Effector CD8-positive, alpha-beta T cell (primary cell): ENCODE measurements at places on chromosomes 7 and 10.

DNA sequence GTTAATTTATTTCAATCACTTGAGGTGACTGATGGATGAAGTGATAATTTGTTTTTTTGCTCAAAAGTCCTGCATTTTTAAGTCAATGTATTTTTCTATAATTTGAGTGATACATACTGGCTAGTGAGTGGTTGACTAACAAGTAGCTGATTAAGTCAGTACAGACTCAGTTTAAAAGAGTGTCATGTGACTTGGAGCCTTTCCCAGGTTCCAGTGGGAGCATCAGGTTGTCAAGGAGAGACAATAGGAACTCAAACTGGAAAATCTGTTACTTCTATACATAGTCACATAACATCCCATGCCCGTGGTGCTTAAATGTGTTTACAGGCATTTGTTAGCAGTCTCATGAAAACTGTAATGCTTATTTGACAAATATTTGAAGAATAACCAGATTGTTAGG is 154.7 kb downstream of the ANK3 start:
- no peak for DNase-seq

DNA sequence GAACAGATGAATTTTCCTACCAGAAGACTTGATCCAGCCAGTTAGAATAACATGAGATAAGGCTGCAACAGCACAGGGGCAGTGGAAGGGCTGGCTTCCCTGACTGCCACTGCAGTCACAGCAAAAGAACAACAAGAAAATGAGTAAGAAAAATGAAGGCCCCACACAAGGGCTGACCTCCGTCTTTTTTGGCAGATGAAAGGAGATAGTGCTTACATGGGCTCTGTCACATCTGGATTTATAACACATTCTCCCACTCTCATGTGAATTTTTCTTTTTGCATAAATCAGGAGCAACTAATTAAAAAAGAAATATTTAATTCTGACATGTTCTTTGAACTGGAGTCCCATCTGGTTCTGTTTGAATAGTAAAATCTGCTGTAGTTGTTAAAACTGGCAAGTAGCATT is 99.6 kb downstream of the NRP1 start:
- no peak for DNase-seq

GRCh38 chr7:157077986-157078644 is 60.6 kb upstream of the UBE3C start:
- no peak for DNase-seq

DNA sequence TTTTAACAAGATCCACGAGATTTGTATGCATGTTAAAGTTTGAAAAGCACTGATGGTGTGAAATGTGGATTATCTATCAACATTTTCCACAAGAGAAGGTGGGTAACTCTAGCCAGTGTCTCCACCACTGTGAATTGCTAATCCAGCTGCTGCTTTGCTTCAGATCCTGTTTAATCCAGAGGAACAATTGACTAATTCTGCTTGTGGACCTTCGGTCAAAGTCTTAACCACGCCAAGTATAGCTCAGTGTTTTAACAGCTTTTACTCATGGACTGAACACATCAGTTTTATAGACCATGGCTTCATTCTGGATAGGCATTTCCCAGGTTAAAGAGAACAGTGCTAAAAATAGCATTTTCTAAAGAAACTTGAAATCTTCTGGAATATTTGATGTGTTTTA is 23.5 kb downstream of the ADK start:
- DNase-seq: no peak

- no peak for DNase-seq
Observed at GRCh38 chr7:74012842-74013249, 15.1 kb upstream of the ELN start.

GRCh38 chr10:76115471-76116155 is 684.2 kb downstream of the LRMDA start:
- no peak for DNase-seq

DNA sequence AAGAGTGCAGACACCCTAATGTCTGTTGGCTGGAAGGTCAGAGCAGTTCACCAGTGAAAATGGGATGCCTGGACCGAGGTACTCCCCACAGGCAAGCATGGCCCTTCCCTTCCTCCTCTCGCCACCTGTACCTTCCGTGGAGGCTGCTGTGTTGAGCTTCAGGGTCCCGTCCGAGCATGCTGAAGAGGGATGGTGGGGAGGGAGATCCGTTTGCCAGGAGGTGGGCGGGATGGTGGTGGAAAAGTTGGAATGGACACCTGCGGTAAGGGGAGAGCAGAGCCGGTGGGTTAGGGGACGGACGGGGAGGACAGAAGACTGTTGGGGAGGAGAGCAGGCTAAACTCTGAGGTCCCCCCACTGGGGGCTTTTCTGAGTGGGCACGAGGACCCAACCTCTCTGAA is 15.9 kb upstream of the ZNF777 start:
- no peak for DNase-seq

DNA sequence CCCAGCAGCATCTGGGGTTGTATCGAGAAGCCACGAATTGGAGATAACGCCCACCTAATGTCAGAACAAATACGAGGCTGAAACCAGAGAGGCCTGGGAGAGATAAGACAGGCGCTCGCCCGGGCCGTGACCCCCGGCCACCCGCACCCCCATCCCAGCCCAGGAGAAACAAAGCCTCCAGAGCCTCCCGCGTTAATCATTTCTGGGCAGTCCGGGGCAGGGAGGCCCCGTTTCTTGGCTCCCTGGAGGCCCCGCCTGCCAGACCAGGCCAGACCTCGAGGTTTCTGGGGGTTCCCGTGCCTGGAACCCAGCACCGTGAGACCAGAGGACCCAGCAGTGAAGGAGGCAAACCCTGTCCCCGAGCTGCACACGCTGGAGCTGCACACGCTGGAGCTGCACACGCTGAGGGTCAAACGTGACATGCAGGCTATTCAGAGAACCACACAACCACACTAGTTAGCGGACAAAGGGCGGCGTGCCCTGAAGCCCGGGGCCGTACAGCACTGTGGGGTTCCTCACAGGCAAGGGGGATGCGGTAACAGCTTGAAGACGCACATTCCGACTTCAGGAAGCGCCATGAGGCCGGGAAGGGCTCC is 53.4 kb downstream of the FOXL3 start:
- no peak for DNase-seq

- DNase-seq: no peak
Observed at GRCh38 chr10:132571650-132572544, 34.3 kb downstream of the INPP5A start.

DNA sequence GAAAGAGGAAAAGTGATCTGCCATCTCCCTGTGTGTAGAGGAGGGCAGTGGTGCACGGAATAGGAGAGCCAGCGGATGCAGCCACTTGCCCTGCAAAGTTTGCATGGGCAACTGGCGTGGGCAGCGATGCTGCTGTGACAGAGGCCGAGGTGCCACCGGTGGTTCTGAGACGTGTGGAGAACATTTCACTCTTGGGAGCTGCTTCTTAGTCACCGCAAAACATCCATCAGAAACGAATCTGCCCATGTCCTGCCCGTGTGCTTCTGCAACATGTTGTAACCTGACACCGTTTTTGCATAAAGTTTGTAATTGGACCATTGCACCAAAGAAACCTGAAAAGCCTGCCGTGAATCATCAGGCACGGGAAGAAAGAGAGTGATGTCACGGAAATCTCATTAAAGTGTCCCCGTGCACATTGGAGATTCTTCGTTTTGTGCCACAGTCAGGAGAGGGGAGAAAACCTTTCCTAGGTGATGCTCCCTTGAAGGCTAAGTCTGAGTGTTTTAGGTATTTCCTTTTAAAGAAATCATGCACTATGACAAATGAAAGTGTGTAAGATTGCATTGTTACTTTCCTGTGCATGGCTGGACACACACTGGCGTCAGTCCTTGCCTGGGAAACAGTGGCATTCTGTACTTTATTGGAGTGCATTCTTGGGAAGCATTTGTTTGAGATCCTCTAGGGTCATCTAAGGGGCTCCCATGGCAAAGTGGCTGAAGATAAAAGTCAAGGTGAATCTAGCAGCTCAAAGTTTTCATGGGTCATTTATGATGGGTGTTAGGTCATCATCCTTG is 302.6 kb downstream of the KLF6 start:
- DNase-seq: no peak

DNA sequence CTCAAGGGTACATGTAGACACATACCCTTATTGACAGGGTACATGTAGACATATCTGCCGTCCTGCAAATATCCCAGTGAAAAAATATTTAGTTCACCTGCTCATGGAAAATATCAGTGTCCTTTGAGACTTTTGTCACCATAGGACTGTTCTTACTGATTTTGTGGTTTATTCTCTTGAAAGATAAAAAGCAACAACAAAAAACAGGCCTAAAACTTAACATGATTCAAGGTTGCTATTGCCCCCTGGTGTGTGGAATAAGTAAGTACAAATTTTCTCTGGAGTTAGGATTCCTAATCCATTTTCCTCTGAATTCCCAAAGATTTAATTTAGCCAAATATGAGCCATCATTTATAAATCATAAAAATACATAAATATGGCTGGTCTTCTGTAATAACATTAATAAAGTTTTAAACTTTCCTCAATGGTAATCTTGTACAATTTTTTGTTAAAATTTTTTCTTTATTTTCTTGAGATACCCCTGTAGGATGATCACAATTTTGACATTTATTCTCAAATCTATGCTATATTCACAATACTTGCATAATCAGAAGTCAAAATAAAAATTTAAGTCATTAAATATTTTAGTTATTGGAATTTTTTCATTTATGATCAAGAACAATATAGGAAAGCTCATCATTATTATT is 741.4 kb upstream of the POT1 start:
- no peak for DNase-seq

- DNase-seq: no peak
Observed at GRCh38 chr7:375901-376305, 85.9 kb downstream of the FOXL3 start.

GRCh38 chr7:37497576-37497975 is 48.9 kb upstream of the ELMO1 start:
- DNase-seq: no peak

DNA sequence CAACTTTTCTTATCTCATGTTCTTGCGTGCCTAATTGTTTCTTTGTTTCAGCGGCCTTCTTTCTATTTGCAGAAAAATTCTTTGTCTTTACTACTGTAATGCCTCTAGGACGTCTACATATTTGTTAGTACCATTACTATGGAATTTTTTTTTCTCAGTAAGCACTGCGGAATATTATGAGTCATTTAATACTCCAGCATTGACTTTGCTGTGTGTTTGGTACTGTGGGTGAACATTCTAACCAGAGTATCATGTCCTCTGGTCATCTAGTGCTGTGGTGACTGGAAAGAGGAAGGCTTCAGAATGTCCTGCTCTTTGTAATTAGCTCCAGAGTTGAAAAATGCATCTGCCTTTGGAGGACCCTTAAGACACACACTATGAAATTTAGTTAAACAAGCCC is 58.5 kb upstream of the FERD3L start:
- DNase-seq: no peak

DNA sequence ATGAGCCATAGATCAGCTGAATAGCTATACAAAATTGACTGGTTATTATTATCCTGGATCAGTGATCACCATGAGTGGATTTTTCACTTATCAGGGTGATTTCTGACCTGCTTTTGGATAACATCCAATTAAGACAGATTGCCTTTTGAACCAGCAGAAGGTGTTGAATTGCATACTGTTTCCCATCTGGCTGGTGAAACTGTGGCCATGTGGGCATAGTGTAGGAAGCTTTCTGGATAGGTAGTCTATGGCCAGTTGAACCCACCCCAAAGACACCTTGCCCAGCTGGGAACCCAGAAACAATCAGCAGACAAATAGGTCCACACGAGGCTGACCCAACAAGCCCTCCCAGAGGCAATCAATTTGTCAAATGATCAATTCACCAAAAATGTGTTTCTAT is 29.3 kb downstream of the DNAJC12 start:
- no peak for DNase-seq

DNA sequence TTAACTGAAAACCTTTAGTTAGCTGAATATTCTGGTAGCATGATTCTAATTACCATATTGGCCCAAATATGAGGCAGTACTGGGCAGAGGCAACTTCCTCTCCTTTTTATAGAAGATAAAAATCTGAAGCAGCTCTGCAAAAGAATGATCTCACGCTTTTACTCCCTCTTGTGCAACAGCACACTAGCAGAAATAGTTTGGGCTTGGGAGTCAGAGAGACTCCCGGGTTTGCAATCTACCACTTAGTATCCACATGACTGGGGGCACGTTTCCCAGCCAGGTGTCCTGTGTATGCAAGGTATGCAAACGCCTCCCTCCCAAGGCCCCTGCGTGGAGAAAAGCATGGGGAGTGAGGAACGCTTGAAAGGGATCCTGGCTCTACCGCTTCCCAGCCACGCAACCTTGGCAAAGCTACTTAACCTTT is 47.2 kb upstream of the RHEB start:
- DNase-seq: no peak

DNA sequence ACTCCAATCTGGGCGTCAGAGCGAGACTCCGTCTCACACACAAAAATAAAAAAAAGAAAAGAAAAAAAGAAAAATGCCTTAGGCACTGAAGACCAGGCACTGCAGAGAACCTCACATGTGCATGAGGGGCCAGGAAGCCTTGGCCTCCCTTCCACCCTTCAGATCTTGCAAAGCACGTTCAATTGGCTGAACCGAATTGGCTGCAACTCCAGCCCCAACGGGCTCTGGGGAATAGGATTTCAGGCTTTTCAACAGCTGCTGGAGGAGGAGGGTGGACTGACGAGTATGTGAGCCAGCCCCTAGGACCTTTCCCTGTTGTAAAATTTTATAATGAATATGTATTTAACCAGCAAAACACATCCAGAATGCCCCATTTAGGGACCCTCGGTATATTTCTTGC is 16.7 kb downstream of the TMEM120A start:
- DNase-seq: no peak

GRCh38 chr10:22992075-22992474 is 64.2 kb downstream of the ARMC3 start:
- DNase-seq: no peak

DNA sequence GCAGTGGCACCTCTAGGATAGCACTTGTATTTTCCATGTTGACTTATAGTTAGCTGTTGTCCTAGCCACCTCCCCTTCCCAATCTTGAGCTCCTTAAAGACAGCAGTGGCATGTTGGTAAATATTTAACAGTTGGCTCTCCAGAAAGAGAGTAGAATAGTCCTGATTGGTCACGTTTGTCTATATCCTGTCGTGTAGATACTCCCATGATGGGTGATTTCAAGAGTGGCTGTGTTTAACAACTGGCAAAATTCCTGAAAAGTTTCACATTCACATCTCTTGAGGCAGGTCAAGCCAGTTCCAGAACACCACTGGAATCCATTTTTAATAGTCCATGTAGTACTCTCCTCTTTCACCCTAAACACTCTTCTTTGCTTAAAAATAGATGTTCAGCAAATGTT is 68.2 kb upstream of the FZD1 start:
- no peak for DNase-seq

DNA sequence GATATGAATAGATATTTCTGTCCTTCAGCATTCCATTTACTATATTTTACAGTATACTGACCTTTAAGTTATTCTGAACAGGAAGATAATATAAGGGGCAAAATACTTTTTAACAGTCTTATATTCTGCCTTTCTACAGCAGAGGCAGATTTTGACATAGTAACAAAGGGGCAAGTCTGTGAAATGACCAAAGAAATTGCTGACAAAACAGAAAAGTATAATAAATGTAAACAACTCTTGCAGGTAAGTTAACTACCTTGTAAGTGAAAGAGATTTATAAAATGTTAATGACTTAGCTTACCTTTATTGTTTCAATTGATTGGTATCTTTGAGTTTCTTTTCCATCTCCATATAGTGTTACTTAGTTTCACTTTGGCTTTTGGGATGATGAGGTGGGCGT is 56.0 kb downstream of the TAX1BP1 start:
- no peak for DNase-seq

- no peak for DNase-seq
Observed at GRCh38 chr10:15295537-15296325, 75.4 kb downstream of the FAM171A1 start.

- no peak for DNase-seq
Observed at GRCh38 chr7:5322621-5323410, 40.1 kb downstream of the SLC29A4 start.
